ENCODE measurements at places on chromosomes 16 and 17. TPM values are rescaled to one million over a fixed set of nuclear protein-coding genes. Genes with fewer than 3 reads are reported as not detected.

DNA sequence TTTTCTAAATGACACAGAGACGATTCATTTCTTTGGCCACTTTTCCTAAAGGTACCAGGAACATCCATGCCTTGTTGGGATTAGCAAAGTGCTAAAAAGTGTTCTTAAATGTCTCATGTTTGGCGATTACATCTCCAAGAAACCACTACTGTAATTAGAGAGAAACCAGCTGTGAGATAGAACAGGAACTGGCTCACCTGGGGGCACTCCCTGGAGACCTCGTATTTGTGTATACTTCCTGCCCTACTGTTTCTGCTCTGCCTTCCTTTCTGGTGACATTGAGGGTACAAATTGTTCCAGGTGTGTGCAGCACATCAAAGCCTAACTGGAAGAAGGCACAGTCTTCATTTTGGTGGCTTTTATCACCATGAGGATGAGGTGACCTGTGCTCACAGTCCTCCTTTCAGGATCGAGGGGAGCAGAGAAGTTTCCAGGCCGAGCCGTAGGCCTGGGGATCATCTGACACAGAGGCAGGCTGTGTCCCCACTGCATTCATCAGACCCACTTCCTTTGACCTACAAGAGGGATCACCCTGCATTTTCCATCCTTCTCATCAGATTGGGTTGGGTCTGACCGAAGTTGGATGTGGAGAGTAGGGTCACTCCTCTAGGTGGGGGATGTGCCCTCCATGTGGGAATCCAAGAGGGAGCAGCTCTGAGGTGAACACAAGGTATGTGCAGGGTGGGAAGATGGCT lies 23.7 kb downstream of the CCL4 start:
- peaks cover 23% of the 10 kb centered on the region for H3K27me3 ChIP-seq
- peaks cover 3% of the 10 kb centered on the region for H3K4me1 ChIP-seq
- no peak overlapping the region for H3K4me3 ChIP-seq

GRCh38 chr16:84833144-84833500 lies 13.3 kb downstream of the CRISPLD2 start:
- no peak for DNase-seq
- no peak overlapping the region for H3K27ac ChIP-seq
- H3K4me3 ChIP-seq = no peak overlapping the region
- peaks cover 10% of the 10 kb centered on the region for H3K27me3 ChIP-seq

- H3K4me3 ChIP-seq = peak overlapping the region; percentile 55
- no peaks in the 10 kb centered on the region for H3K27me3 ChIP-seq
- peaks cover 55% of the 10 kb centered on the region for H3K4me1 ChIP-seq
- peaks cover 42% of the 10 kb centered on the region for H3K36me3 ChIP-seq
Observed at GRCh38 chr17:35496451-35497290, 40.8 kb downstream of the SLFN12L start.

- H3K27ac ChIP-seq = no peak overlapping the region
- no peaks in the 10 kb centered on the region for H3K27me3 ChIP-seq
- H3K4me1 ChIP-seq = peaks cover 10% of the 10 kb centered on the region
- DNase-seq = no peak
- H3K4me3 ChIP-seq = no peak overlapping the region
Observed at GRCh38 chr17:44351961-44352827, 7.1 kb downstream of the GRN start.

- H3K4me1 ChIP-seq = no peaks in the 10 kb centered on the region
- no peak overlapping the region for H3K27ac ChIP-seq
- H3K36me3 ChIP-seq = no peaks in the 10 kb centered on the region
- DNase-seq = no peak
- no peaks in the 10 kb centered on the region for H3K27me3 ChIP-seq
- no peak overlapping the region for H3K4me3 ChIP-seq
Observed at GRCh38 chr17:65850486-65850885, 289.0 kb upstream of the AXIN2 start.

DNA sequence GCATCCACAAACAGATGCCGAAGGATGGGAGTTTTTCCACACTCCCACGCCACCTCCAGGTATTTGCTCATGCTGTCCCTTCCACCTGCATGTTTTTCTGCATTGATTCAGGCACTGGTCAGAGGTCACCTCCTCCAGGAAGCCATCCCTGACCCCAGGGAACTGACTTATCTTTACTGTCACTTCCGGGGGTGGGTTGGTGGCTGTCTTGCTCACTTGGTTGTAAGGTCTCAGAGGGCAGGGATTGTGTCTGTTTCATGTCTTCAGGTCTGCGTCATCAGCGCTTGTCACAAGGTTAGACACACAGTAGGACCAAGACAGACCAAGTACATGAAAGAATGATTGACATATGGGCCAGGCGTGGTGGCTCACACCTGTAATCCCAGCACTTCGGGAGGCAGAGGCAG lies 1.9 kb upstream of the IL4R start:
- H3K36me3 ChIP-seq = peaks cover 26% of the 10 kb centered on the region
- no peak overlapping the region for H3K27ac ChIP-seq
- DNase-seq = no peak
- peaks cover 30% of the 10 kb centered on the region for H3K4me1 ChIP-seq
- no peak overlapping the region for H3K4me3 ChIP-seq

Gene KRTAP1-5
- total RNA-seq = not detected

Gene TMEM220
- 2.5 TPM for total RNA-seq

GRCh38 chr16:12578001-12578400 lies 225.7 kb downstream of the CPPED1 start:
- H3K4me1 ChIP-seq = peaks cover 6% of the 10 kb centered on the region
- H3K4me3 ChIP-seq = no peak overlapping the region
- DNase-seq = no peak
- H3K27ac ChIP-seq = no peak overlapping the region
- no peaks in the 10 kb centered on the region for H3K36me3 ChIP-seq
- no peaks in the 10 kb centered on the region for H3K27me3 ChIP-seq

DNA sequence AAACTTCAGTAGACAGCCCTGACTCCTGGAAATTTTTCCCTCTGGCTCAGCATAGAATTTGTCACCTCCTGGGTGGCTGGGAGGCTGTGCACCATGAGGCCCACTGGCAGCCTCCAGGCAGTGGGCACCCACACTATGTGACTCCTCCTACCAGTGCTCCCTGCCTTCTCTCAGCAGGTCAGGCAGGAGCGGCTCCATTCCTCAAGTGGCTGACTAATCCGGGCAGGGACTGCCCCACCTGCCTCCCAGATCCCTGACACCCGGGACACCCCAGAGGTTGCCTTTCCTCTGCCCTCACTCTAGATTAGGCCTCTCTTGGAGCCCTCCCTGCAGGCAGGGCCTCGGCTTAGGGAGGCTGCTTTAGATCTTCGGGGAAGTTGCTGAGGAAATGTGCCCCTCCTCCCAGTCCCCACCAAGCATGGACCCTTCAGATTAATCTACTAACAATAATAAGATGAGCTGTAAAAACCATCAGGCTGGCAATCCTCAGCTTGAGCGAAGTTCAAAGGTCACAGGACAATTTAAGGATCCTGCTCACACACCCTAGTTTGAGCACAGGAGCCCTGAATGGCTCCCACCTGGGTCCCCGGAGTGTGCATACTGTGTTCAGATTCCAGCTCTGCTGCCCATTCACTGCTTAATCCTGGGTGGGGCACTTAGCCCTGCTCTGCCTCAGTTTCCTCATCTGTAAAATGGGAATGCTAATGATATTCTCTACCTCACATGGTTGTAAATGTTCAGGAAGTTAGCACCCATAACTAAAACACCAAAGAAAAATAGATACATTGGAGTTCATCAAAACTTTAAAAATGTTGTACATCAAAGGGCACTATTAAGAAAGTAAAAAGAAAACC lies 10.0 kb upstream of the MYCBPAP start:
- no peak for DNase-seq
- H3K27me3 ChIP-seq = no peaks in the 10 kb centered on the region
- no peaks in the 10 kb centered on the region for H3K36me3 ChIP-seq
- no peak overlapping the region for H3K4me3 ChIP-seq

GRCh38 chr16:22018559-22018958 lies 10.6 kb downstream of the MOSMO start:
- H3K36me3 ChIP-seq = no peaks in the 10 kb centered on the region
- no peak for DNase-seq
- no peaks in the 10 kb centered on the region for H3K27me3 ChIP-seq
- no peak overlapping the region for H3K27ac ChIP-seq
- H3K4me1 ChIP-seq = peaks cover 52% of the 10 kb centered on the region

DNA sequence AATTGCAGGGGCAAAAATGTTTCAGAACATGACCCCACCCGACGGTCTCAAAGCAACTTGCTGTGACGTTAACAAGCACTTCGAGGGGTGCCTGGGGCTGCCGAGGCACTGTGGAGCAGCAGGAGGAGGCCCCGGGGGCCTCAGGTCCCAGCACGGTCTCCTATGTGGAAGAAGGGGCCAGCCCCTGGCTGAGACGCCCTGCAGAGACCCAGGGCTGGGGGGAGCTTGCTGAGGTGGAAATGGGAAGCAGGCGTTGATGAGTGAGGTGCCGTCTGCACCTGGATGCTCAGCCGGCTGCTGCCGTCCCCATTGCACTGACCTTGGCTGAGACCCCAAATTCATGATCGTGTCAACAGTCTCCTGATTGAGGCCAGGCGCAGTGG lies 46.5 kb downstream of the NT5M start:
- no peaks in the 10 kb centered on the region for H3K36me3 ChIP-seq
- H3K4me1 ChIP-seq = peaks cover 3% of the 10 kb centered on the region
- no peaks in the 10 kb centered on the region for H3K27me3 ChIP-seq
- H3K27ac ChIP-seq = no peak overlapping the region
- DNase-seq = no peak

Gene MRPS34
- 190 TPM for total RNA-seq
